Activated CD8-positive, alpha-beta memory T cell treated with anti-CD3 and anti-CD28 coated beads for 1 hour (primary cell): ENCODE measurements at places on chromosomes 7 and 10.

GRCh38 chr7:150898475-150899011 lies 46.2 kb downstream of the AOC1 start:
- peak; percentile 69 for DNase-seq

DNA sequence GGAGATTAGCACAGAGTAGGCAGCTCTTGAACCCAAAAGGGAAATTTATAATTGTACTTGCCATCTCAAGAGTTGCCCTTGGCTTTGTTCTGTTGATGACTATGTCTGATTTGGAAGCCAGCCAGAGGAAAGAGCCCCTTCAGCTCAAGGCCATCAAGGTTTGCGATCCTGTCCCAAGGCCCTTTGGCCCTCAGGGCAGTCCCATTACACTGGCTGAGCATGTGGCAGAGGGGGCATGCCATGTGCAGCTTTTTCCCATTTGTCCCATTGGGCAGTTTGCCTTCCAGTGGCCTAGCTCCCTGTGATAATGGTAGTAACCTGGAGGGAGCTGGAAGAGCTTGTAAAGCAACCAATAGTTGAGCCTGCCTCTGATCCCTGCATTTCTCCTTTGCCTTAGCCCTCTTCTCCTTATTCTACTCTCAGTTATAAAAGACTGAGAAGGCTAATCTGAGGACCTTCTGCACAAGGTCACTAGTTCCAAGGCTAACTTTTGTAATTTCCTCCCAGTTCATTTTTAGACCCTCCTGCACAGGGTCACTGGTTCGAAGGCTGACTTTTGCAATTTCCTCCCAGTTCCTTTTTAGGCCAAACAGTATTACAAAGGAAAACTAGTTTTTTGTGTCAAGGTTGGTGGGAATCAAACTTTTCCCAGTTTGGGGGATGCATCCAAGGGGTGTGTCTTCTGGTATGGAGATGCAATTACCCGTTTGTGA lies 31.0 kb upstream of the ARHGAP12 start:
- DNase-seq = no peak

DNA sequence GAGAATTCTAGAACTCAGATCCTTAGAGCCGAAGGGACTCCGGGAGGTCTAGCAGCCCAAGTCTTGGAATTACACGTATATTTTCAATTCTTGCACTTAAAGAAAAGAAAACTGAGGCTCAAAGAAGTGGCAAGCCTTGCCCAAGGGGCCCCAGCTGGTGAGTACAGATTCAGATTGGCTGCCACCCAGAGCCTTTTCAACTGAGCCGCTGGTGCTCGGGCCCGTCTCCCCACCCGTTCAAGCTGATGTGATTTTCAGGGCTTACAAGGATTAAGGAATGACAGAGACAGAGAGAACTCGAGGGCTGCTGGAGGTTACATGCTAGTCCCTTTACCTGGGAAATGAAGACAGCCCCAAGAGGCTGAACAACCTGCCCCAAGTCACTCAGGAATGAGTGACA lies 117.8 kb downstream of the ABLIM1 start:
- DNase-seq = no peak

DNA sequence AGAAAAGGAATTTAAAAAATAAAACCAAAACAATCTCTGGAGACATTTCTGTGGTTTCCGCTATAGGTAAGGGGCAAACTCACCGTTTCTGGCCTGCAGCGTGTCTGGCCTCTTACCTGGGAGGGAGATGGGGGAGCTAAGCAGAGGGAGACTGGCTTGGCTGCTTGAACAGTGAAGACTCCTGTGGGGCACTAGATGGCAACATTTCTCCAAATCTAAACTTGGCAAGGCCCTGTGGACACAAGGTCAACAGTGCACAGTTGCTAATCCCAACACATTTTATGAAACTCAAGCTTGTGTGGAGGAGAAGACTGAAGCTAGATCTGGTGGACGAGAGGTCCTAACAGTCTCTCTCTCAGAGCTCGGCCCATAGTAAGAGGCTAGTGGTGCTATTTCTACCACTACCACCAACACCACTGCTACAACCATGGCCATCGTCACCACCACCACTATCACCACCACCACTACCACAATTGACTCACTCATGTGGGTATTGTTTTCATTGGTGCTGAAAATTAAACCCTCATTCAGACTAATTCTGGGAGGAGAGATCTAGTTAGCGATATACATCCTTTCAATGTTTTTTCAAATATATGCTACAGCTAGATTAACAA lies 28.4 kb upstream of the CDHR3 start:
- no peak for DNase-seq

DNA sequence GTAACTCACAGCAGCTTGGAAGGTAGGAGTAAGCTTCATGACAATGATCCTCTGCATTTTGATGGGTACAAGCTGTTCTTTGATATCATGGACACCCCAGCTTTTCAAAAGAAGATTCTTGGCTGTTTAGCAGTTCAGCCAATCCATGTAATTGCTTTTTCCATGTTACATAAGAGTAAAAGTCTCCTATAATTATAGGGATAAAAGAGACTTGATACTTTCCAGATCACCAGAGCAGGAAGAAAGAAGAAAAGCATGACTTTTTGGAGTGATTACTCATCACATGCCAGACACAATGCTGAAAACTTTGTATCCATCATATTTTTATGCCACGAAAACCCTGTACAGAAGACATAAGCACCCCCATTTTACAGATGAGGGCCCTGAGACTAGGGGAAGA lies 1049.7 kb downstream of the NRG3 start:
- DNase-seq = no peak

GRCh38 chr7:134888141-134888740 lies 98.1 kb upstream of the AGBL3 start:
- no peak for DNase-seq
